ENCODE measurements at places on chromosomes 3 and 15.

DNA sequence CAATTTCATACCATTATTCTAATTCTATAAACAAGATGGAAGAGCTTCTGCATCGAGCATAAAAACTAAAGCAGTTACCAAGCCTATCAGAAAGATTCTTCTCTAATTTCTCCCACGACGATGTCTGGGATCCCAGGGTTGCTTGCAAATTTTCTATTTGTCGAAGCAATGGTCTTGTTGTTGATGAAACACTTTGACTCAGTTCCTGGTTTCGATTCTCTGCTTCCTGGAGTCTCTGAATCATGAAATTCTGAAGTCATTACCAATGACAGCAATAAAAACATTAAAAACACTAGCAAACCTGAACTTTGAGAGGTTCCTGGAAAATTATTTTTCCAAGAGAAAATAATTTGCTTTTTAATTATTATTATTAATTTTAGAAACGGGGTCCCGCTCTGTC lies 18.7 kb downstream of the TMF1 start:
- no peak for DNase-seq

GRCh38 chr15:85026304-85027032 lies 44.8 kb downstream of the PDE8A start:
- no peak for DNase-seq

DNA sequence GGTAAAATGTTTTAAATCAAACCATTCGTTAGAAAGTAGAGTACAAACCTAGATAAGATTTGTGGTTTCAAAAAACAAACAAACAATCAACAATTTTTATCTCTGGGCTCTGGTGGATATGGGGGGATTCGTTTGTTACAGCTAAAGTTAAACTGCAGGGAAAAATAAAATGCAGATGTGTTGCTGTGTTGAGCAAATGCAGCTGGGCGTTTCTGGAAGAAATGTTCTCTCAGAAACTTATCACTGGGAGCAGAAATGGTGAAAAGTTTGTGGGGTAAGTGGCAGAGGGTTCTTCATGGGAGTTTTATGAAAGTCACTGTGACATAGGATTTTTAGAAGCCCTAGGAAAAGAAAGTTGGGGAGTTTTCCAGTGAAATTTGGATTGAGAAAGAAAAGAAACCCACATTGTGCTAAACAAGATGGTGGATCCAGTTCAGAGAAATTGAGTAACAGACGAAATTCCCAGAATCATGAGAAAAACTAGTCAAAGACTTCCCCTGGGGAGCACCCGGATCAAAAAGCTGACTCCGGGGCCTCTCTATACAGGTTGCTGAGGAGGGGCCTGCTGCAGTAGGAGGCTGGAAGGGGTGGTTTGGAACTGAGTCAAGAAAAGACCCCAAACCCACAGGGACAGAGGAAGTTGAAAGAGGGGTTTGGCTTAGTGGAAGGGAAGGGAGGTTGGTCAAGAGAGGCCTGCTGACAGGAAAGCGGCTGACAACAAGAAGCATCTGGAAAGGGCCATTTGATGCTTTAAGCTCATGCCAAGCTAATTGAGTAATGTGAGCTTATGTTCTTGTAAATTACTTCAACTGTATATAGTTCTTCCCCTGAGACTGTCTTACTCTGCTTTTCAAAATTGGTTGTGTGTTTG lies 108.7 kb downstream of the RARB start:
- DNase-seq: no peak

GRCh38 chr15:72421484-72421883 lies 23.4 kb downstream of the TMEM202 start:
- no peak for DNase-seq

DNA sequence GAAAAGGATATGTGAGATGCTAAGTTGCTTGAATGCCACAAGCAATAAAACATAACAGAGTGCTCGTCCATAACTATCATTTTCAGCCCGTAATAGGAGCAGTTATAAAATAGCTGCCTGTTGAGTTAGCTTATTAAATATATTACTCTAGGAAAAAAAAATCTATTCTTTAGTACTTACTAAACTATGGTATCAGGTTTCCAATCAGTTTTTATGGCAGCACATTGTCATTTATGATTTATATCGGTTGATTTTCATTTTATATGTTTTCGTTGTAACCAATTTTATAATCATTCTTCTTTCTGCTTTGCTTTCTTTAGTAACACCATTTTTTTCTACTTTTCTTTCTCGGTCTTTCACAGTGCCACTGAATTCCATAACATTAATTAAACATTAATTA lies 51.9 kb downstream of the SEMA6D start:
- no peak for DNase-seq

GRCh38 chr3:55622733-55623132 lies 135.6 kb upstream of the WNT5A start:
- DNase-seq: no peak

GRCh38 chr3:42094128-42094527 lies 3.0 kb downstream of the TRAK1 start:
- DNase-seq: no peak

DNA sequence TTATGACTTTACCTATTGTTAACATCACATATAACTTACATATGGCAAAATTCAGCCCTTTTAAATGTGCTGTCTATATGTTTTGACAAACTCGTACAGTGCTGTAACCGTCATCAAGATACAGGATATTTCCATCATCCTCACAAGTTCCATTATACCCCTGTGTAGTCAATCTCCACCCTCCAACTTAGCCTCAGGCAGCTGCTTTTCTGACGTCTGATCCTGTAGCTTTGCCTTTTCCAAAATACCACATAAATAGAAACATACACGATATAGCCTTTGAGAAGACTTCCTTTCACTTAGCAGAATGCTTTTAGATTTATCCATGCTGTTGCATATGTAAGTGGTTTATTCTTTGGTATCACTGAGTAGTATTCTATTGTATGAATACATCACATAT lies 47.1 kb downstream of the SLC12A1 start:
- no peak for DNase-seq

DNA sequence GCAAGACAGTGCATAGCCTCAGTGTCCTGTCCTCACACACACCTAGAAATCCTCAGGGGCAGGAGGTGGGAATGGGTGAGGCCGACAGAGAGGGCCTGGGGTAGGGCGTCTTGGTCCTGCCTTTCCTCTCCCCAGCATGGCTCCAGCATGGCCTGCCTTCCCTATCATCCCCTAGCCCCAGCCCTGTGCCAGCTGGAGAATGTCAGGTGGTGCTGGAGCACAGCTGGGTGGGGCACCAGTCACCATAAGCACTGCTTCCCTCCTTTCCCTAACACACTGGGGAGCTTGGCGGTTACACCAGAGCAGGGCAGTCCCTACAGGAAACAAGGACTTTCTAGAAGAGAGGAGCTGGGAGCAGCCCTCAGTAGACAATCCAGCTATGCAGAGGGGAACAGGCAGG lies 236.8 kb downstream of the KLF13 start:
- no peak for DNase-seq

DNA sequence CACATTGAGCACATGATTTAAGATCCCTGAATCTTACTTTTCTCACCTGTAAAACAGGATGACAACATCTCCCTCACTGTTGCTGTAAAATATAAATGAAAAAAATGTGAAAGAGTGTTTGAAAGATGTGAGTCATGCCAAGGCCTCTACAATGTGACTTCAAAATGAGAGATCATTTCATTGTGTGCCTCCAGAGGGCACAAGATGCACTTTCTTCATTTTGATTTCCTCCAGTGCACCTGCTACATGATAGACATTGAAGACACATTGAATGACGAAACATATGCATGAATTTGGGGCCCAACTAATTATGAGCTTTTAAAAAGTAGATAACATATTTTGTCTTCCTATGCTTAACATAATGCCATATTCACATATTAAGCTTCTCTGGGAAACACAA lies 170.3 kb downstream of the MOBP start:
- DNase-seq: no peak

DNA sequence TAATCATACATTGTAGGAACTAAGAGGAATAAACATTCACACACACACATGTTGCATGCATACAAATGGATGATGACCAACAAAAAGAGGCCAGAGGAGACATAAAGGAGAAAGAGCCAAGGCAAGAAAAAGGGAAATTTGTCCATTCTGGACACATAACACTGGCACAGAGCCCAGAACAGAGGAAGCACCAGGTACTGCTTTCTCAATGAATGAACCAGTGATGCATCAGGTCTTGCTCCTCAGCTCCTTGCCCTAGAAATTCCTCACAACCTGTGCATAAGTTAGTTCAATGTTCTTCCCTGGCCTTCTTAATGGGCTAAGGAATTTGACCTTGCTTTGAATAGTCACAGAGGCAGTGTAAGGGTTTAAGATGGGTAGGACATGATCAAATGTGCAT lies 270.3 kb downstream of the ERC2 start:
- DNase-seq: no peak

- no peak for DNase-seq
These were observed 170.5 kb upstream of the TGFBR2 start for GRCh38 chr3:30435861-30436331.

DNA sequence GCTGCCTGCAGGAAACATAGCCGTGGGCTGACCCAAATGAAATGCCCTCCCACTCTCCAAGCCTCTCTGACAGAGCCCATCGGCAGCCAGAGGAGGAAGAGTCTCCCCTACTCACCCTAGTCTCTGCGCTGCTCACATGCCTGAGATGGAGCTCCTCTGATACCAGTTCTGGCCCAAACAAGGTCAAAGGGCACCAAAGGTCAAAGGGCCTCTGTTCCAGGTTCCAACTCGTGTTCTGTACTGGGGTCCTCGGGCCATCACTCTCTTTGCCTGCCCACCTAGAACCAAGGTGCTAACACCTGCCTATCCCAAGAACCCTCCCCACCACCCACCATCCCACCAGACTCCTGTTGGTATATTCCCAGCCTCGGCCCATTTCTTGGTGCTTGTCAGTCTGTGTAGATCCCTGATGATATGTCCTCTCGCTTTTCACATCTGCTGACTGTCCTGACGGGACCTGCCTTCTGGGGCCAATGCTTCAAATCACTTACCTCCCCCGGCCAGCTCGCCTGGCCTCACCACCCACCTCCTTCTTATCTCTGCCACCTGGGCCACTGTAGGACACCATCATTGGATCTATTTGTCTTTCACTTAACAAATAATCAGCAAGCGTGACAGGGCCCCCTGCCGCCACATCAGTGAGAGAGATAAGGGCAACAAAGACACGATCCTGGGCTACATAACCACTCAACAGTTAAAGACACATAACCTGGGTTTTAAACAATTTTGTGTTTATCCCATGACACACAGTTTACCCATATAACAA lies 90.4 kb downstream of the SRGAP3 start:
- peak; percentile 29 for DNase-seq

GRCh38 chr15:40312370-40313158 lies 4.8 kb upstream of the PLCB2 start:
- no peak for DNase-seq

GRCh38 chr3:158249183-158249582 lies 139.3 kb downstream of the RSRC1 start:
- DNase-seq: no peak

- no peak for DNase-seq
These were observed 265.4 kb upstream of the KCNMB2 start for GRCh38 chr3:178270838-178271237.

DNA sequence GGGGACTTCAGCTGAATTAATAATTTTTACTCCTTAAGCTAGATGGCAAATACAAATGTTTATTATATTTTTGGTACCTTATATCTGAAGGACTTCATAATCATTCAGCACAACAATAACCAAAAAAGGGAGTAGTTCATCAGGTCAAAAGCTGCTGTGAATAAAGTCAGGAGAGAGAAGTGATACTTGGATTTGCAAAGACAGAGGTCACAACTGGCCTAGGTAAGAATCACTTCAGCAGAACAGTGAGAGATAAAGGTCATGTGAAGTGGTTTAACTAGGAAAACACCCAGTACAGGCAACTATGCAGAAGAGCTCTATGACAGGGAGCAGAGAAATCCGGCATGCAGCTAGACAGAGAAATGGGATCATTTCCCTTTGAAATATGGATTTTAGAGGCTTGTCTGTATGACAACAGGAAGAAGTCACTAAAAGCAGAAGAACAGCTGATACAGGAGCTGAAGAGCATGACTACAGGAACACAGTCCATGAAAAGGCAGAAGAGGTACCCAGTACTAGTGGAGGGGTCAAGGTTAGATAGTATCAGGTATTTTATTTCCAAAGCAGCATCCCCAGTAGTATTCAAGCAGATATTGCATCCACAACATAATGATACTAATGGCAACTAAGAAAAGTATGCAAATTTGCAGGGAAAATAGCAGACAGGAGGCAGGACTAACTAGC lies 25.7 kb downstream of the ZMAT3 start:
- no peak for DNase-seq

GRCh38 chr15:33084661-33085060 lies 109.9 kb downstream of the FMN1 start:
- no peak for DNase-seq

GRCh38 chr3:168134931-168135330 lies 39.2 kb upstream of the GOLIM4 start:
- no peak for DNase-seq

DNA sequence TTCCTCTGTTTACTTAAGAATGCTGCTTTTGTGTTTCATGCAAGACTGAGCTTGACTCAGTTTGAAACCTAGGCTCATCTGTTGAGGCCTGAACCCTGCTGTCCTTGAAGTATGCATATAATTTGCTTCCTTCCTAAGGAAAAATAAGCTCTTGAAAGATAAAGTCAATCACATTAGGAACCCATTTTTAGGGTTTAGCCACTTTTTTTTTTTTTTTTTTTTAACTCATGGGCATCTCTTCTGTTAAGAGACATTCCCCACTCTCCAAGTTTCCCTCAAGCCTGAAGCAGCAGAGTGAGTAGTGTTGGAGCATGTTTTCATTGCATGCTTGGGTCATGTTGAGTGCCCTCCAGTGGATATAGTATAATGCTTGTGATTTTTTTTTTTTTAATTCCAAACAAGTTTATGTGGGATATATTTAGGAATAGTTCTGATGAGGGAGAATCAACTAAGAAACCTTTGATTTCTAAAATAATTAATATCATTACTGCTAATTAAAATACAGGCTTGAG lies 3.6 kb downstream of the CTNNB1 start:
- DNase-seq: peak; percentile 5

DNA sequence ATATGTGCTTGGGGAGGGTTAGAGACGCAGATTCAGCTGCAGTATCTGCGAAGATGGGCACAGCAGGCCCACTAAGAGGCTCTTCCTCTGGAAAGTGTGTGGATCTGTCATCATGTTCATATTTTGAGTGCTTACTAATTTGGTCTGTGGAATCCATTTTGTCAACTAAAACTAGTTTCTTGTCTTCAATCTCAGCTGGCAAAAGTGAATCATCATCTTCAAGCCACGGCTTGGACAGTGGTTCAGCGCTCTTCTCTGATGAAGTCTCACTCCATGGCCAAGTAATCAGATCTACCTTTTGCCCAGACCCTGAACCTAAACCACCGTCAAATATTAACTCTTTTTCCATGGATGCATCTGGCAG lies 76.2 kb downstream of the IMPG2 start:
- no peak for DNase-seq
